Left lung (tissue), 14 donors: ENCODE measurements at places on chromosomes 2 and 18. TPM values are rescaled to one million over a fixed set of nuclear protein-coding genes. Genes with fewer than 3 reads are reported as not detected.

- DNase-seq: no peak
These were observed 107.6 kb downstream of the HAUS1 start for GRCh38 chr18:46211816-46212215.

- DNase-seq: no peak
These were observed 180.4 kb downstream of the CD8B2 start for GRCh38 chr2:106667478-106668070.

- no peak for DNase-seq
These were observed 73.3 kb upstream of the MCFD2 start for GRCh38 chr2:46988733-46989481.

The AQP12B gene
- polyA plus RNA-seq: not detected

- DNase-seq: no peak
These were observed 92.2 kb upstream of the SETBP1 start for GRCh38 chr18:44588508-44588907.

- DNase-seq: no peak
These were observed 74.8 kb downstream of the RBMS1 start for GRCh38 chr2:160418853-160419252.

DNA sequence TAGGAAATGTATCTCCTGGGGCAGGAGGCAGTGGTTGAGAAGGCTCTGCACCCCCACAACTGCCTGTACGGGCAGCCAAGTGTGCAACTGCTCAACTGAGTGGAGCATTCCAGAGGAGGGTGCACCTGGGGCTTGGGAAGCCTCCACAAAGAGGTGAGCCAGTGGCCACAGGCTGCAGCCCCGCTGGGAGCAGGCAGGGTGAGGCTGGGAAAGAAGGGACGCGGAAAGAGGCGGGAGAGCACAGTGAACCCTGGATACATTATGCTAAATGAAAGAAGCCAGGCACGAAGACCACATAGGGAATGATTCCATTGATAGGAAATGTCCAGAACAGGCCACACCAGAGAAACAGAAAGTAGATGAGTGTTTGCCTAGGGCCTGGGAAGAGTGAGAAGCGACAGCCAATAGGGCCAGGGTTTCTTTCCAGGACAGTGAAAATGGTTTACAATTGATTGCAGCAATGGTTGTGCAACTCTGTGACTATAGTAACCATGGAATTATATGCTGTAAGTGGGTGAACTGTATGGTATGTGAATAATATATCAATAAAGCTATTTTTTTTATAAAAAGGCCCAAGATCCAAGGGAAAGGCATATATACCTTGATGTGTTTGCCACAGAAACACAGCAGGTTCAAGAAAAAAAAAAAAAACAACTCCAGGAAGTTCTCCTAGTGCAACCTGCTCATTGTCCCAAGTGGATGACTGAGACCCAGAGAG, 82.4 kb downstream of the DDX1 start:
- DNase-seq: peak; percentile 45

DNA sequence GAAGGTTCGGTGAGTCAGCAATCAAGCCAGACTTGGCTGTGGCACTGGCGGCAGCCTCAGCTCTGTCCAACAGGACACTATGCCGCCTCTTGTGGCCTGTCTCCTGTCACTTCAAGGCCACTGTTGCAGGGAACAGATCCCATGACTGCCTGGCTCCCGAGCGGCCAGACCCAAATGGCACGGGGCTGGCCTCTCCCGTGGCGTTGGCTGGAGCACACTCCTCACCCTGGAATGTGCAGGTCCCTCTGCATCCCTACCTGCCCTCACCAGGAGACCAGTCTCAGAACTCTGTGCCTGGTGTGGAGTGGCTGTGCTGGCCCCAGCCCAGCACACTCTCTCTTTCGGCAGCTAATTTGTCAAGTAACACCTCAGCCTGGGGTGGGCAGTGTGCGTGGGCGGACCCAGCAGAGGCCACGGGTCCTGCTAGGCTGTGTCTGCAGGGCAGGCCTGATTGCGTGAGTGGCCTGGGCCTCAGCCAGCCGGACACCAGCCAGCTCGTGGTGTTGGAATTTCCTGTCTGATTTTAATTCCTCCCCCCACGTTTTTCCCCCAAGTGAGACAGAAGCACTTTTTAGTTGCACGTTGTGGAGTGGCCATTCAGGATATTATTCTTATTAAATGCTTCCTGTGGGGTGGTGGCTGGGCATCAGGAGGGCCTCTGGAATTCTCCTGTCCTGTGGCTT, 179.3 kb downstream of the GLI2 start:
- DNase-seq: peak; percentile 87

- DNase-seq: no peak
These were observed 168.7 kb downstream of the ANKRD44 start for GRCh38 chr2:197141702-197142473.

DNA sequence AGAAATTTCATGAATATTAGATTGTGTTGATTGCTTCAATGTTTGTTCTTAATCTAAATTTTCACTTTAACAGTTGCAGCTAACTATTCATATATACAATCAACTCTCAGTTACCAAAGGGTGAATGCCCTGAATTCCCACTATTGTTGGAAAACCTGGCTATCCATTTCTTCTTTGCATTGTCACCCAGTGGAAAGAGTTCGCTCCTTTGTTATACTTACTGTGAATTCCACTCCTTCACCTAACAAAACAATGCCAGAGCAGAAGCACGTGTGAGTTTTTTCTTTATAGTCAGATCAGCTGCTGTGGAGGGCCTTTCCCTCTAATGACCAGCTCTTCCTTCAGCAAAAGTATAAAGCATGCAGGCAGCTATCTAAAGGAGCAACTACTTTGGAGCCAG, 409.2 kb upstream of the NRP2 start:
- no peak for DNase-seq

The PHLPP1 gene
- polyA plus RNA-seq: 12.2 TPM

- DNase-seq: no peak
These were observed 66.6 kb upstream of the PELI1 start for GRCh38 chr2:64210816-64211215.

DNA sequence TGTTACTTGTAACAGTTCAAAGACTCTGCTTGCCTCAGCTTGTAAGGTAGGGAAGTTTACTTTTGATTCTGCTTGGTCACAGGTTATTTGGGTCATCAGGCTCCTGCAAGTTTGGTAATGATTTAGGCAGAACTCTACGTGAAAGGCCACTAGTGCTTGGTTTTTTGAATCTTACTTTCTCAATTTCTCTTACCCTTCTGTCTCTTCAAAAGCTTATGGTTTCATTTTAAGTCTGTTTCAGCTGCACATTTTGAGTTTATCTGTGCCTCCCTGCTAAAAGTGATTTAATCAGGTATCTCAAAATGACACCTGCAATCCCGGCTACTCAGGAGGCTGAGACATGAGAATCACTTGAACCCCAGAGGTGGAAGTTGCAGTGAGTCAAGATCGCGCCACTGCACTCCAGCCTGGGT, 26.3 kb upstream of the MOCOS start:
- no peak for DNase-seq

DNA sequence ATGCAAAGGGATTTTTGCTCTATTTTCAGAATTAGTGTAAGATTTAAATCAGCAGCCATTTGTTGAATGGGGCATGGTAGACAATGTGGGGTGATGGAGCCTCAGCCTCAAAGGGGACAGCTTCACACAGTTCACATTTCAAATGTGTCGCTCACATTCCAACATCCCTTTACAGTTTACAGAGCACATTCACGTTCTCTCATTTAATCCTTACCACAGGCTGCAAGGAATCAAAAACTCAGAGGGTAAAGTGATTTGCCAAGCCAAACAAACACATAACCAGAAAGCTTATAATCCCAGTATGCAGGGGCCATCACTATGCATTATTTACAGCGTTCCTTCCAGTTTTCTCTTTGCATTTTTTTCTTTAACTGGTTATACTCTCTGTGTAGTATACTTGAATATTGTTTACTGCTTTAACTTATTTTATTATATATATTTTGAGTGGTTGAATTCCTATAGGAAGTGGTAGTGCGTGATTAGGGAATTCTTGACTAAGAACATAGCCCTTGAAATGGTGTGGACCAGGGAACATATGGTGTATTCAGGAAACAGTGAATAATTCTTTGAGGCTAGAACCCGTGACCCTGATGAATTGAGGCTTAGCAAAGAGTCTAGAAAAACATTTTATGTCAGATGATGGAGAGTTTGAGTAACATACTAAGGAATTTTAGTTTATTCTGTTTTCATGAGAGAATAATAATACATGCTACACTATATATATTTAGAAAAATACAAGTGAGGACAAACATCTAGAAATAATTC, 18.1 kb upstream of the TAF1B start:
- DNase-seq: no peak

DNA sequence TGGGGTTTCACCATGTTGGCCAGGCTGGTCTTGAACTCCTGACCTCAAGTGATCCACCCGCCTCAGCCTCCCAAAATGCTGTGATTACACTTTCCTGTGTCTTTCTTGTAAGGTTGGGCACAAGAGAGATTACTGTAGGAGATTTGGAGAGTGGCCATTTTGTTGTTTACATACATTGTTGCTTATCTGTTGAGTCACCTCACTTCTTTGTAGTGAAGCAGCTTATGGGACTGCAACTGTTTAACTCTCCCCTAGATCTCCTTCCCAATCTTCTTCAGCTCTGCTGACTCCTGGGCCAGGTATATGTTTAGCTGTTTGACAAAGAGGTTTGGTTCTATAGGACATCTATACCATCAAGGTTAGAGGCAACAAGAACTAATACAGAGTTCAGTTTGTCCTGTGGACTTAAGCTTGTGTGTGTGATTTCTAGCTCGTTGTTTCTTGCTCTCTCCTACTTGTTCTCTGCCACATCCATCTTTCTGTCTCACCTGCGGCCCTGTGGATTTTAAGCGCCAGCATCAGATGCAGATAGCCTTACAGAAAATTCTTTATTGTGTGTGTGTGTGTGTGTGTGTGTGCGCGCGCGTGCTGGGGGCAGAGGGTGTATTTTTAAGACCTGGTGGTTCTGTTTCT, 95.4 kb downstream of the HAUS1 start:
- DNase-seq: no peak

- DNase-seq: no peak
These were observed 299.3 kb downstream of the OSR1 start for GRCh38 chr2:19059076-19059475.

The PRKAG3 gene
- polyA plus RNA-seq: not detected

- no peak for DNase-seq
These were observed 17.9 kb downstream of the KCNIP3 start for GRCh38 chr2:95314964-95315611.

The GKN2 gene
- polyA plus RNA-seq: 2.9 TPM

The GTF2A1L gene
- 0.98 TPM for polyA plus RNA-seq

GRCh38 chr2:11920993-11921583, 174.7 kb downstream of the LPIN1 start:
- no peak for DNase-seq

- no peak for DNase-seq
These were observed 73.4 kb upstream of the CHAC2 start for GRCh38 chr2:53694096-53694771.

The UNC80 gene
- polyA plus RNA-seq: 1.7 TPM

The LBX2 gene
- polyA plus RNA-seq: 0.32 TPM

The HOXD10 gene
- not detected for polyA plus RNA-seq

DNA sequence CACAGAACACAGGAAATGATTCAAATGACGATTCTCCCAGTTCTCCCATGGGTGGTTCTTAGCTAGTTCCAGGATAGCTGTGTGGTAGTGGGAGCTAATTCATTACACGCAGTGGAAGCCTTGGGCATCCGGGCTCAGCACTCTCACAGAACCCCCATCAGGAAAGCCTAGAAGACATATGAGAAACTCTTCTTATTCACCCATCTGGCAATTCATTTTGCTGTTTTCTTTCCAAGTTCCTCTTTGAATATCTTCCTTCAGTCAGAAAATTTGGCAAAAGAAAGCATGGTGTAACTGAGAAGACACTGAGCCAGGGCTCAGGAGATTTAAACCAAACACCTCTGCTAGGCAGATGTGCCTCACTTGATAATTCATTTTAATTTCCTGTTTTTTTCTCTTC, 85.2 kb upstream of the FN1 start:
- DNase-seq: no peak

GRCh38 chr18:58335821-58336220, 291.8 kb downstream of the NEDD4L start:
- DNase-seq: no peak

The REG3A gene
- polyA plus RNA-seq: not detected

DNA sequence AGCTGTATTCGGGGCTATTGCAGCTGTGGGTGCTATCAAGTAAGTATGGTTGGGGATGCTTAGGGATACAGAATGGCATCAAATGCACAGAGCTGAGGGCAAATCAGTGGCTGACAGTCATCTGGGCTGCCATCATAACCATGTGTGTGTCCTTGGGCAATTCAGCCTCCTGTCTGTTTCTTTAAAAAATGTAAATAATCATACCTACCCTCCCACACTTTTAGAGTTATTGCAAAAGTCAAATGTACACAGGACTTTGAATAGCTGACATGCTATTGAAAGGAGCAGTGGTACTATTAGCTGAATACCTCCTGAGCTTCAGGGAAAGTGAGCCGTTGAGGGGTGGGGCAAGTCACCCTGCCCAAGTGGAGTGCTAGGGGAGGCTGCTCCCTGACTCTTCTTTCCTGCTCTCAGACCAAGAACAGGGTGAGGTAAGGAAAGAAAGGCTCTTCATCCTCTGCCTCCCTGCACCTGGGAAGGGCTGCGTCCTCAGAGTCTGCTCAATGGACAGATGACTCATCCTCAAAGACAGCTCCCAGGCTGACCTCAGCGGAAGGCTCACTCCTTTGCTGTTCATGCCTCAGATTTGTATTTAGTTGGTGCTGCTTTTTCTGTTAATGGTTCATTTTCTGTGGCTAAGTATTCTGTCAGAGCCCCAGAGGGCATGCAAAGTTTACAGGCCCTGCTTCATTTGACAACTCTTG, 54.9 kb upstream of the BZW1 start:
- DNase-seq: no peak

DNA sequence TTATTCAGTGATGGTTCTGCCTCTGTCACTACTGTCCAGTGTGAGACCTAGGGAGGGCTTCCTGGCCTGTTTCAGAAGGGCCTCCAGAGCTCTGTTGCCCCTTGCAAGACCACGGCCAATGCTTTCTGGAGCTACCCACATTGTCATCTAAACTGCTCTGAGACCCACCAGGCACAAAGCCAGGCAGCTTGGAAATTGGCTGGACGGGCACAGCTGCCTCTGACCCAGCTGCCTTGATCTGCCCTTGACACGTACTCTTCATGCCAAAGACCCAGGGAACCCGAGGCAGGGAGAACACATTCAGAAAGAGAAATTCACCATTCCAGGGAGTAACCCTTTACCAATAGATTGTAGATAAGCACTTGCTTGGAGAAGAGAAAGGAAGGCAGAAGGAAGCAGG, 183.7 kb upstream of the SIX2 start:
- no peak for DNase-seq

- no peak for DNase-seq
These were observed 60.3 kb downstream of the RPIA start for GRCh38 chr2:88751768-88752167.
